Calu3 (cell line): ENCODE measurements at places on chromosomes 13 and 19. TPM values are rescaled to one million over a fixed set of nuclear protein-coding genes. Genes with fewer than 3 reads are reported as not detected.

DNA sequence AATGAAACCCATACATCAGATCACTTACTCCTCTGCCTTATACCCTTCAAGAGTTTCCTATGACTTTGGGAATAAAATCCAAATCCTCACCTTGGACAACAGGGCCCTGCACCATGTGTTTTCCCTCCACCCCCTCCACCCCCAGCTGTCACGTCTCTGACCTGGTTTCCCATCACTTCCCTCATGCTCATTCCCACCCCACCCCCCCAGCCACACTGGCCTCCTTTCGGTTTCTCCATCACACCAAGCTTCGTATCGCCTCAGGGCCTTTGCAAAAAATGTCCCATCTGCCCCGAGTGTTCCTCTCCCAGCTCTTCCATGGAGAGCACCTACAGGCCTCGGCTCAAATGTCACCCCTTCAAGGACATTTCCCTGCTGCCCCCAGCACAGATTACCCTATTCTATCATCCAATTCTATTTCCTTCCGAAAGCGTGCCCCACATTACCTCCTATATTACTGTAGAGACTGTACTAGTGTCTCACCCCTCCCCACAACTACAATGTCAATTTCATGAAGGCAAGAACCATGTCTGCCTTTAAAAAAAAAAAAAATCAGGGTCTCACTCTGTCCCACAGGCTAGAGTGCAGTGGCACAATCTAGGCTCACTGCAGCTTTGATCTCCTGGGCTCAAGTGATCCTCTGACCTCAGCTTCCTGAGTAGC, 16.8 kb upstream of the FFAR2 start:
- no peak for DNase-seq

Gene BRSK1
- 3.4 and 3.8 TPM in 2 replicates for total RNA-seq

DNA sequence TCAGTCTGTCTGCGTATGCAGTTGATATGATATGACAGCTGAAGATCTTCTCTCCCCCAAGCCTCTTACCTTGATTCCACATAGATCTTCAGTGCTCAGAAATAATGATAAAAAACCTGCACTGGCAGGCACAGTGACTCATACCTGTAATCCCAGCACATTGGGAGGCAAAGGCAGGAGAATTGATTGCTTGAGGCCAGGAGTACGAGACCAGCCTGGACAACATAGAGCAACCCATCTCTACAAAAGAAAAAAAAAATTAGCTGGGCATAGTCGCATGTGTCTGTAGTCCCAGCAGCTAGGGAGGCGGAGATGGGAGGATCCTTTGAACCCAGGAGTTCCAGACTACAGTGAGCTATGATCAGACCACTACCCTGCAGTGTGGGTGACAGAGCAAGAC, 551.0 kb upstream of the MIR17HG start:
- no peak for DNase-seq

DNA sequence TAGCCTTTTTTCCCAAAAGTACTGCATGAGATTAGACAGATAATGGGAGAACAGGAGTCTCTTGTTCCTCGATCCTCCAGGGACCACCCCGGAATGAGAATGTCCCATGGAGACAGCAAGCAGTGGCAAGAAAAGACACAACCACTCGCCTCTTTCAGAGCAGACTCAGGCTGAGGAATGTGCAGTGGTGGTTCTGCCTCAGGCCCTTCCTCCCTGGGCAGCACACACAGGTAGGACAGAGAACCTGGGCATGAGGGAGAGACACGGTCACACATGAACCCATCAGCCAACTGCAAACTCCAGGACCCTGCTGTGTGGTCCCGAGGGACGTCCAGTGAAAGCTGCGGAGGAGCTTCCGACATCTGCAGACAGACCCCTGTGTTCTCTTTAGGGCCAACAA, 31.0 kb downstream of the CRYL1 start:
- DNase-seq, result no peak

DNA sequence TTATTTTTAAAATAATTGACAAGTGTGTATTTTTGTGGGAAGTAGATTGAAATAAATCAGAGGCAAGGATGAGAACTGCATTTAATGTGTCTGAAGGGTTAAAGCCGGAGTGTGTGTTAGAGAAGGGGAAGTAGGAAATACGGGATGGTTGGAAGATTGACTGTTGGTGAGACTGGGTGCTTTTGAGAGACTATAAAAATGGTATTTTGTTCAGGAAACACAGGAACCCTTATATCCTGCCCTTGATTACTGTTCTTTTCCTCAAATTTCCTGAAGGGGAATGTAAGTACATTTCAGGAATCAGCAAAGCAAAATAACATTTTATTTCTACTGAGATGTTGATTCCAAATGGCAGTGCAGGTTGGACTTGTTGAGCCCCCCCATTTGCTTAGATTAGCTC, 15.1 kb downstream of the IFT88 start:
- no peak for DNase-seq

- DNase-seq, result no peak
Observed at GRCh38 chr19:55391702-55392615, 6.2 kb downstream of the RPL28 start.

GRCh38 chr13:28273919-28274318, 135.6 kb downstream of the PAN3 start:
- DNase-seq, result no peak

Gene TMEM255B
- not detected in 2 replicates for total RNA-seq

Gene CADM4
- total RNA-seq, result 14.5 and 17.5 TPM in 2 replicates

Gene LIM2
- total RNA-seq, result not detected in 2 replicates
